ENCODE measurements at places on chromosomes 11 and 22.

- DNase-seq: no peak
Observed at GRCh38 chr11:127458561-127458960, 458.0 kb upstream of the KIRREL3 start.

- no peak for DNase-seq
Observed at GRCh38 chr22:45896153-45896951, 80.6 kb downstream of the WNT7B start.

DNA sequence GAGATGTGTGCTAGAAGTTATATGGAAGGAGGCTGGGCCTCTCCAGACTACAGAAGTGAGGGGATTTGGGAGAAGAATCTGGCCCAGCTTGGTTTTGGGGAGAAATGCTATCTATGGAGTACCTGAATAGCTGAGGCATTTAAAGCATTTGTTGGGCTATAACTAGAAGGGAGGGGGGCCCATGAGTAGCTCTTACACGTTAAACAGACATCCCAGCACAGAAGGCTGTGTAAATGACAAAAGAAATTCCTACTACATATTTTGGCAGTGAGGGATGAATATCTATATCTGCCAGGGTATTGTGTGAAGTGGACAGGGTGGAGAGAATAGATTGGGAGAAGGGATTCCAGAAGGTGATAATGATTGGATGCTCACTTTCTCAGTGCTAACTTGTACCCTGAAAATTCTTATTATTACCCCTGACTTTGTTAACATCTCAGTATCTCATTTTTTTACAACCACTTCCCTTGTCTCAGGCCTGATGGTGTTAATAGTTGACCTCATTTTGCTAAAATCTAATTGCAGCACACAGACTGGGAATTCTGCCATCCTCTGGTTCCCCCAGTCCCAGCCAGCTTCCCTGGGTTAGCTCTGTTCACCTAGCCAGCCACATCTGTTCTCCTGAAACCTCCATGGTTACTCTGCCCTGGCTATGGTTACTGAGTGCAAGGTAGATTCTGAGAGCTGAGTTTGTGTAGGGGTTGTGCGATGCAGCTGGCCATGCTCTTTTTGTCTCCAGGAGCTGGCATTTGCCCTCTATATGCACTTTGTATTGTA, 28.8 kb upstream of the RRM1 start:
- DNase-seq: no peak

GRCh38 chr22:19903031-19903430, 38.5 kb upstream of the COMT start:
- no peak for DNase-seq

DNA sequence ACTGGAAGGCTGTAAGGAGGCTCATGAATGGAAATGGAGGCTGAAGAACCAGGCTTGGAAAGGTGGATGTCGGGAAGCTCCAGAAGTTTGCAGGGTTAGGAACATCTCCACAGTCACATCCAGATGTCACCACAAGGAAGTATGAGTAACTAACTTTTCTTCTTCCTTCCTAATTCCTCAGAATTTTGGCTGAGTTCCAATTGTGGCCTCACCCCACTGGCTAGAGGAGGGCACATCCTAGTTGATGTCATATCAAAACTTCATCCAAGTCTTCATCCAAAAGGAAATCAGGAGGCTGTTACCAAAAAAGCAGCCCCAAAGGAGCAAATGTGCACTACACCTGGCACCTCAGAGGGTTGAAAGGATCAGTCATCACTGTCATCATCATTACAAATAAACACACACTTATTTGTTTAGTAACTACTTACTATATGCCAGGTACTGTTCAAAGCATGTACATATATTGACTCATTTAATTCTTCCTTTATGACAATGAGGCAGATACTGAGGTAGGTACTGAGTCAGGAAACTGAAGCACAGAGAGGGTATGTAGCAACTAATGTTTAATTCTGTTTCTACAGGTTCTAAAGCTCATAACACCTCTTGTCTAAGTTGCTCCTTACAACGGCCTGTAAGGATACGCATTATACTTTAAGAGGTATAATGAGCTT, 7.3 kb upstream of the PTPN5 start:
- no peak for DNase-seq

DNA sequence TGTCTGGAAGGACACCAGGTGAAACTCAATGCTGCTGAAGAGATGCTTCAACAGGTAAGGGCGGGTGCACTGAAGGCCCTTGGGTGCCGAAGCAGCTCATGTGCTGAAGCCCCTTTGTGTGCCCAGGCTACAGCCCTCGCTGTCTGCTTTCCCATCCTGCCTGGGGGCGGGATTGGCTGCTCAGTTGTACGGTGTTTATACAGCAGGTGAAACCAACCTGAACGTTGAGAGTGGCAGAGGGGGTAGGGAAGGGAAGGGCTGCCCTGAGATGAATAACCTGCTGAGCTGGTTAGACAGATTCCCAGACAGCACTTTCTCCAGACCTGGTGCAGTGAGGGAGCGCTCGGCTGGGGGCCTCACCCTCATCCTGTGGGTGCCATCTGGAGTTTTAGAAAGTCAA, 75.7 kb downstream of the CYB5R2 start:
- no peak for DNase-seq

DNA sequence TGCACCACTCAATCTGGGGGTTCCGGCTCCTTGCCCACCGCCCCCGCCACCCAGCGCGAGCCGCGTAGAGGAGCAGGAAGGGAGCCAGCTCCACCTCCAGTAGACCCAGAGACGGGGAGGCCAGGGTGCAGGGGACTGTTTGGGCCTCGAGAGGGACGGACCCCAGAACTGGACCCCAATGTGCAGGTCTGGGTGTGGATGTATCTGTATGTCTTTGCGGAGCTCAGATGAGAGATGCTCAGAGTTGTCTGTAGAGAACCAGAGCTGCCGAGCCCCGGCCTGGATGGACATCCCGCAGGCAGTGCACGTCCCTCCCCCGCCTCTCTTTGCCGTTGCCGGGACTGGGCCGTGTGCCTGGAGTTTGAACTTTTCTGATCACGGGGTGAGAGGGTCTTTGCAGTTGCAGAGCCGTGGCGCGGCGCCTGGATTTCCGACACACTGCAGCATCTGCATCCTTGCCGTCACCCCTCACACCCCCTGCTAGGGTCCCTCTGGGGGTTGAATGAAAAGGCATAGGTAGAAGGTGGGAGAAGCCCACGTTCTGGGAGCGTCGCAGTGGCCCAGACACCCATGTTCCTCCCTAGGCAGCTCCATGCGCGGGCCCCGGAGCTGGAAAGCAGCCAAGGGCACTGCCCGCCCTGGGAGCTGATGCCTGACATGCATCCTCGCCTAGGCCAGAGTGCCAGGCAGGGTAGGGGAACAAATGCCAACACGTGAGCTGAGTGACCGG, 105.2 kb downstream of the KCNQ1 start:
- no peak for DNase-seq

- DNase-seq: peak; percentile 49
Observed at GRCh38 chr11:45025716-45026492, 75.2 kb upstream of the TP53I11 start.

GRCh38 chr11:12811861-12812260, 137.6 kb downstream of the TEAD1 start:
- DNase-seq: no peak

Measured in GM12891 (cell line).